ENCODE measurements at places on chromosomes 1 and 21.

GRCh38 chr1:41902664-41903063 is 16.1 kb downstream of the HIVEP3 start:
- no peak for DNase-seq

DNA sequence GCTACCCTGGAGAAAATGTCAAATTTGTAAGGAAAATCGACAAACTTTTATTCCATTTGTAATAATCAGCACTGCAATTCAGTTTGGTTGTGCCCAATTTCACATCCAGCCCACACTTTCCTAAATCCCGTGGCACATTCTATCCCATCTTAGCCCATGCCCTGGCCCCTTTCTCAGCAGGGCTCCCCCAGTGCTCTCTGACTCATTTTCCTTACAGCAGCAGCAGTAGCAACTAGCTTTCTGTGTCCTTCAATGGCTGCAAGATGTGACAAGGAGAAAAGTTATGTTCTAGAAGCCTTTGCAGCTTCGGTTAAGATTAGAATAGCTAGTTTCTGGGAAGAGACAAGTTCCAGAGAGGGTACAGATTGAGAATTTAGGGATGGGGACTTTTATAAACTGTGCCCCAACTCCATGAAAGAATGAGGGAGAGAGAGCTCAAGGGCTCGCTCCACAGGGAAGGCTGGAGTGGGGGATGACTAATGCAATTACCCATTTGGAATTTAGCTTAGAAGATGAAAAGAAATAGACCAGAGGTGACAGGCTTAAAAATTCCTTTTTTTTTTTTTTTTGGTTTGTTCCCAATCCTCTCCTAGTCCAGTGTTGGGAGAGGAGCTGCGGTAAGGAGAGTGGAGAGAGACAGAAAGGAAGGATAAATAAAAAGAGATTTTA is 47.0 kb upstream of the POU2F1 start:
- no peak for DNase-seq

DNA sequence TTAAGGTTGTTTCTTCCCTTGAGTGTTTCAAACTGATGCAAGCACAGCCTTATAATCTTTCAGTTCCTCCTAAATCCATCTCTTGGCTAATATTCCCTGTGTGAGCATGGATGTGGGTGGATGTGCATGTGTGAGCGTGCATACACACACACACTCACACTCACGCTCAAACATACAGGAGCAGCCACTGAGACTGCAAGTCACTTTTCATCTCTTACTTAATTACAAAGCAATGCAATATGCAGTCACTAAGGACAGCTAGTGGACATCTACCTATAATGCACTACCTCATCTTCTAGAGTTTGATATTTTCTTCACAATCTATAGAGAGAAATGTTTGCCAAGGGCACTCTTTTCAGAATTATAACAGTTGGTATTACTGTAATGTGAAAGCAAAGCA is 1.4 kb downstream of the ESRRG start:
- no peak for DNase-seq

GRCh38 chr1:26848941-26849774 is 13.8 kb upstream of the SFN start:
- DNase-seq = peak; percentile 89

DNA sequence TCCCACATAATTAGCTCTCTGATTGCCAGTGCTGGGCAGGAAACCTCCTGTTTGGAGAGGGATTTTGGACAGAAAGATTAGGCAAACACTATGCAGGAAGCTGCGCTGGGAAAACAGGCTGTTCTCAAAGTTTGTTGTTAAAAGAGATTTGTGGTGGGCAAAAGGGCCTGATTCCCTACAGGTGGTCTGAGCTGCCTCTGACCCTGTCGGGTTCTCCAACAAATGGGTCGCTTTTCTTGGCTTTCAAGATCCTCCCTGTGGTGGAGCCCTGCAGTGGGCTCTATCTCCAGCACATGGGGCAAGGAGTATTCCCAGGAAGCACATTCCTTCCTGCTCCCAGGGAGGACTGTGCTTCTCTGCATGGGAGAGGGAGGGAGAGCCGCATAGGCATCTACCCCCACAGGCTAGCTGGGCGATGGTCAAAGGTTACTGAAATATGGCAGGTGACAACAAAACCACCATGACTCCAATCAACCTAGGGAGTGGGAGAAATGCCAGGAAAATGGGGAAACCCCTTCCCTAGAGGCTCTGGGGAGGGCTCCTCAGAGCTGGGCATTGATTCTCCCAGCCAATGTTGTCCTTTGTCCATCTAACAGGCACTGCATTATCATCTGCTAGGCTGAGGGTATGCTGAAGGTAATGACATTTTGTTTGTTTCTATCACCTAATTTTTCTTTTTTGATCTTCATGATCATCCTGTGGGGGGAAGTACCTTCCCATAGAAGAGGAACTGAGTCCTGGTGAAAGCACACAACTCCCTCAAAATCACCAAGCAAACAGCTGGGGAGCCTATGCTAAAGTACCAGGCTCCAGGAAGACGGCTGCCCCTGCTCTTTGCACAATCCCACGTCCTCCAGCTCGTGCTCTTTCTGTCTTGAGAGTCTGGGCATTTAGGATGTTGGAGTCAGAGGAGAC is 85.3 kb downstream of the PLXNA2 start:
- DNase-seq = no peak

DNA sequence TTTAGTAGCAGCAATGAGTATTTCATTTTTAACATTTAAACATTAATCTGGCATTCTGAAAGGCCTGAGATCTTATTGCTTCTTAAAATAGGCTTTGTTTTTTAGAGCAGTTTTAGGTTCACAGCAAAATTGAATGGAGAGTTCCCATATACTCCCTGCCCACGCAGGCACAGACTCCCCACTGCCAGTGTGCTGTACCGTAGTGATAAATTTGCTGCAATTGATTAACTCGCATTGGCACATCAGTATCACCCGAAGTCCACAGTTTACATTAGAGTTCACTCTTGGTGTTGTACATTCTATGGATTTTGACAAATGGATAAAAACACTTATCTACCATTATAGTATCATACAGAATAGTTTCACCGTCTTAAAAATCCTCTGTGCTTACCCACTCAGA is 71.8 kb upstream of the ERRFI1 start:
- DNase-seq = no peak

DNA sequence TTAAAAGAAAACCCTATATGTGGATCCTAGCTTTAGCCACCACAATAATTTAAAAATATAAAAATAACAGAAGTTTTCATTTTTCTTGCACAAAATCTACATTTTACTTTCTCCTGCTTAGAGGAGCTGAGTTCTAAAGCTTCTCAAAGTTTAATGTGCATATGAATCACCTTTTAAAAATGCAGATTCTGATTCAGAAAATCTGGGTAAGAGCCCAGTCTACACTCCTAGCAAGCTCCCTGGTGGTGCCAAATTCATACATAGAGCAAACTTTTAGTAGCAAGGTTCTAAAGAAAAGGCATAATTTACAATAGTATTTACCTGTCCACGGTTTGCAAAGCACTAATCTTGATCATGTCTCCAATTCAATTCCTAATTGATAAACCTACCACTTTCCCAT is 19.3 kb downstream of the RSBN1 start:
- DNase-seq = no peak

- no peak for DNase-seq
Measured at GRCh38 chr1:25697435-25698217, 81.0 kb downstream of the MAN1C1 start.

GRCh38 chr1:165468253-165468652 is 23.3 kb upstream of the RXRG start:
- no peak for DNase-seq

DNA sequence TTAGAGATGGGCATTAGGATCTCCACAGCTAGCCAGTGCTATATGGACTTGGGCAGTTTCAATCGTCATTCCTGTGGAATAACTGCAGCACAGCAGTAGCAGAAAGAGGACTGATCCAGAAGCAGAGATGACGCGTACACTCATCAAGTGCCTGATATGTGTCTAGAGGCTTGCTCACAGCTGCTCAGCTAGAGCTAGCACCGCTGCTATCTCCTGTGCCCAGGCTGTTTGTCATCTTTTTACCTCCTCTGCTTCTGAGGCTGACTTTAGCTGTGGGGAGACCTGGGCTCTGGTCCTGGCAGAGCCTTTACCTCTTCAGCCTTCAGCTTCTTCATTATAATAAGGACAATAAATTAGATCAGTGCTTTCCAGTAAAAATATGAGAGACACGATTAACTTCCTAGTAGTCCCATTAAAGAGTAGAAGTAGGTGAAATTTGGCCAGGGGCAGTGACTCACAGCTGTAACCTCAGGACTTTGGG is 5.3 kb downstream of the TENT5C start:
- no peak for DNase-seq

- DNase-seq = no peak
Measured at GRCh38 chr21:34889320-34889675, 159.8 kb downstream of the RUNX1 start.

DNA sequence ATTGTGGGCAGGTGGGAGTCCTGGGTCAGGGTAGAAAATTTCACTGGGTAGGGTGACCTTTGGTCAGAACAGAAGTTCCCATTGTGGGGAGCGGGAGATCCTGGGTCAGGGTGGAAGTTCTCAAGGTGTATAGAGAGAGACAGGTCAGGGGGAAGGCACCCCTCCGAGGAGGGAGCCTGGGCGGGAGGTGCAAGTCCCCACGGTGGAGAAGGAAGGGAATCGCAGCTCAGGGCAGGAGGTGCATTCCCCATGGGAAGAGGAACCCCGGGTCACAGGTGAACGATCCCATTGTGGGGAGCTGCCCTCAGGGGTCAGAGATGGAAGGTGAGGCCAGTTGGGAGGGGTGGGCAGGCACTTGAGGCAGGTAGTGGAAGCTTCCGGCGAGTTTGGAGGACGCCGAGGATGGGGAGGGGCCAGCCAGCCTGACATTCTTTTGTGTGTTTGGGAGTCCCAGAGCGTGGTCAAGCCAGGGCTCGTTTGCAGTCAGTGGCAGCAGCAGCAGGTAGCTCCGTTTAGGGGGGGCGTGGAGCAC is 637 bp downstream of the LYPLA2 start:
- DNase-seq = no peak

- peak; percentile 87 for DNase-seq
Measured at GRCh38 chr1:161307230-161307768, 2.5 kb downstream of the MPZ start.

DNA sequence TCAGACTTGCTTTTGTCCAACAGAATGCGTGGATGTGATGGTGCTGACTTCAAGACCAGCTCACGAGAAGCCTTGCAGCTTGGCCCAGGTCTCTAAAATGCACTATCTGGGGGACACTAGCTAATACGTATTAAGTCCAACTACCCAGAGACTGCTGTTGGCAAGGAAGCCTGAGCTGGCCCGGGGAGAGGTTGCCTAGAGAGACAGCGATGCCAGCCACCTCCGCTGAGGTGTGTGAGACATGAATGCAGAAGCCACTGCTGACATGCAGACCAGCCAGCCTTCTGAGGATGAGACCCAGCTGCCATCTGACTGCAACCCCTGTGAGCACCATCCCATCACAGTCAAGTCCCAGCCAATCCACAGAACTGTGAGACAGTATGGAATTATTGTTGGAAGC is 32.5 kb downstream of the THAP3 start:
- DNase-seq = no peak

DNA sequence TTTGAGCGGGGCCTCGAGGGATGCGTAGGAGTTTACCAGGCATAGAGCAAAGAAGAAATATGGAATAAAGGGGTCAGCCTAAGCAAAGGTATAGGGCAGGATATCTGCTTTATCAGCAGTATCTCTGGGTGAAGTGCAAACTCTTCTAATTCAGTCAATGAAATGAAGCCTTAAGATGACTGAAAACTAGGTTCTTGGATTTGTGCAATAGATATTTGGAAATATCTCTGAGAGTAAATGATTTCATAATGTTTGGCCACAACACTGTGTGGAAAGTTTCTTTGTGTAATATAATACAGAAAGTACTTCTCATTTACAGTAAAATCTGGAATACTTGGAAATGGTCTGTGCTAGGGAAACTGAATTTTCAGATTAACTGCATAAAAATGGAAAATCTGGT is 26.1 kb downstream of the KCNJ15 start:
- DNase-seq = no peak

- no peak for DNase-seq
Measured at GRCh38 chr1:14740016-14740415, 141.5 kb downstream of the KAZN start.

- no peak for DNase-seq
Measured at GRCh38 chr1:184483101-184483683, 96.4 kb downstream of the C1orf21 start.

DNA sequence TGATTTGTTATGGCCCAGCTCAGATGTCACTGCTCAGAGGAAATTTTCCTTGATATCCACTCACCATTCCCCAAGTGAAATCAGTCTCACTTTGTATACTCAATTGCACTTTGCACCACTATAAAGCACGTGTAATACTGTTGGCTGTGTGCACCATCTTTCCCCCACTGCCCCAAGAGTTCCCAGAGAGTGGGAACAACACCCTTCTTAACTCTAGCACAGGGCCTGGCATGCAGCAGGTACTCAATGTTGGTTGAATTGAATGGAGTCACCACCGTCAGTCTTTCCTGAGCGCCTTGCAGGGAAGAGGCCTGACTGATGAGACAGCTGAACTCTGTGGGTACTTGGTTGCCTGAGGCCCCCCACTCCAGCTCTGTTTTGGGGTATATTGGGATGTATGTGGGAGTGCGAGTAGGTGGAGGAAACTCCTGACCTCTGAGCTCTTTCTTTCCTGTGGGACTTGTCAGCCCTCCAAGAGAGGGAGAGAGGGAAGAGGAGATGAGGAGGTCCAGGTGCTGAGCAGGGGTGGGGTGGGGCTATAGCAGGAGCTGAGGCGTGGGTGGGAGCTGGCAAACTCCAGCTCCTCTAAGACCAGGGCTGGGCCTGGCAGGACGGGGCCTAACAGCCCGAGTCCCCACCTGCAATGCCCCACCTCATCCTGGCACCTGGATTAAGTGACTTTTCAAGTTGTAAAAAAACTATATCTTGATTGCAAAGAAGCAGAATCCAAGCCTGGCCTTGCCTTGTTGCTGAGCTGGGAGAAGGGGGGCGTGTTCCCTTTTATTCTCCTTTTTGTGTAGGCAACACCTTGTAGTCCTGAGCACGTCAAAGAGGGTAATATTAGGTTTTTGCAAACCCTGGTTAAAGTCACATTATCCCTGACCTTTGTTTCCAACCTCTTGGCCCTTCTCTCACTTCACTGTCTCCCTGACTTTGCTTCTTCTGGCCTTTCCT is 19.4 kb upstream of the WASF2 start:
- DNase-seq = no peak

DNA sequence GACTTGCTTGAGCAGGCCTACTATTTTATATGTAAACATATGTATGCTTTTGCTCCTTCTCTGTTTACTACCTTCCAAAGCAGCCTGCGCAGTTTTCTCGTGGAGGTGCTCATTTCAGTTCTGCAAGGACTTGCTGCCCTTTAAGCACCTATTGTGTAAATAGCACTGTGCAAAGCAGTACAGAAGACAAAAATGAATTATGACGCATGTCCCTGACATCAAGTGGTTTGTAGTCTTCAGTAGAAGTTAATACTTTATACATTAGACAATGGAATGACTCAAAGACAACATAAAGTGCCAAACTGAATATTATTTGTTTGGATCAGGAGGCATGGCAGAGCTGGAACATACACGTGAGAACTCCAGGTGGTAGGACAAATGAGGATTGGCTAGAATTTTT is 611.7 kb downstream of the LMO4 start:
- DNase-seq = no peak
